ENCODE measurements at places on chromosomes 11 and 22.

GRCh38 chr22:48811885-48812284 is 1015.8 kb downstream of the BRD1 start:
- no peak for DNase-seq

- no peak for DNase-seq
Measured at GRCh38 chr11:94895451-94895850, 77.9 kb downstream of the CWC15 start.

- DNase-seq: no peak
Measured at GRCh38 chr22:31951194-31952093, 7.1 kb downstream of the YWHAH start.

DNA sequence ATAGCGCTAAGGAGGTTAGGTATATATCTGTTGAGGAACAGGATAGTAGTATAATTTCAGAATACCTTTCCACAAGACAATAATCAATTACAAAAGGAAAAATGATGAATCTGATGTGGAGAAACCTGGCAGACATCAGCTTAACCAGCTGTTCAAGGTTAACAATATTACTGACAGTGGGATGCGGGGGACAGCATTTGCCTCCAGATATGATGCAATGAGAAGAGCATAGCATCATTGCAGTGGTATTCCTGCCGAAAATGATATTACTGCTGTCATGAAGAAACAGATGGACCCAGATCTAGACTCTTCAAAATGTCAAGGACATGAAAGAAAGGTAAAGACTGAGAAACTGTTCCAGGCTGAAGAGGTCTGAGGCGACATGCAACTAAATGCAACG is 49.7 kb downstream of the RBFOX2 start:
- DNase-seq: no peak

GRCh38 chr11:124716591-124716990 is 23.2 kb upstream of the NRGN start:
- DNase-seq: no peak

DNA sequence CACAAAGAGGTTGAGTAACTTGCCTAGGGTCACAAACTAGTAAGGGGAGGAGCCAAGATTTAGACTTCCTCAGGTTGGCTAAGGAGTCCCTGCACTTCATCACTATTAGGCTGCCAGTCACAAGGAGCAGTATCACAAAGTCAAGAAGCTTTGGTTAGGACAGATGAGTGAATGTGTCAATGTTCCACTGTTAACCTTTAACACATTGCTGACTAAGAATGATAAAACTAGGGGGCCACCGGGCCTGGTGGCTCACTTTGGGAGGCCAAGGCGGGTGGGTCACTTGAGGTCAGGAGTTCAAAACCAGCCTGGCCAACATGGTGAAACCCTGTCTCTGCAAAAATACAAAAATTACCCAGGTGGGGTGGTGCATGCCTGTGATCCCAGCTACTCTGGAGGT is 32.0 kb downstream of the TMEM123 start:
- no peak for DNase-seq

DNA sequence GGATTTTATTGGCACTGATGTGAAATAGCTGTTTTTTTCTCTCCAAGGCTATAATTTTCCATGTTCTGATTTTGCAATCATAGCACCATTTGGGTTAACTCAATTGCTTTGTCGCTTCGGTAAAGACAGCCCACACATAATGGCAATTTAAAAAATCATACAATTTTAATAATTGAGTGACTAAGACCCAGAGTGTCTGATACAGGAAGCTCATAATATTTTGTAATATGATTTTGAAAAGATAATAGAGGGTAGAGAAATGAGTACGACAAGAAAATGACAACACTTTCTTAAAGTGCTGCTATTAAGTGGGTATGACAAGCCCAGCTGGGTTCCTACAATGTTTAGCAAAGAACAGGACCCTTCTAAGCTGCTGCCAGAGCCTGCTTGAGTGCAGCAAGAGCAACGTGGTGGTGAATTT is 439.1 kb downstream of the METTL15 start:
- no peak for DNase-seq

Data from neural crest cell (in vitro differentiated cells).